Hematopoietic multipotent progenitor cell treated with erythropoietin and hydrocortisone succinate and interleukin-3 and kit ligand, for 8 days (in vitro differentiated cells): ENCODE measurements at places on chromosomes 13 and 19.

- DNase-seq: no peak
These were observed 19.7 kb downstream of the ACOD1 start for GRCh38 chr13:76968041-76968440.

GRCh38 chr13:45863709-45864590 lies 12.4 kb upstream of the SIAH3 start:
- no peak for DNase-seq

- DNase-seq: no peak
These were observed 24.9 kb downstream of the PIAS4 start for GRCh38 chr19:4032436-4032835.

GRCh38 chr13:113793718-113794085 lies 34.7 kb downstream of the TMEM255B start:
- DNase-seq: no peak

- peak; percentile 91 for DNase-seq
These were observed 868 bp upstream of the EGLN2 start for GRCh38 chr19:40797963-40798682.

DNA sequence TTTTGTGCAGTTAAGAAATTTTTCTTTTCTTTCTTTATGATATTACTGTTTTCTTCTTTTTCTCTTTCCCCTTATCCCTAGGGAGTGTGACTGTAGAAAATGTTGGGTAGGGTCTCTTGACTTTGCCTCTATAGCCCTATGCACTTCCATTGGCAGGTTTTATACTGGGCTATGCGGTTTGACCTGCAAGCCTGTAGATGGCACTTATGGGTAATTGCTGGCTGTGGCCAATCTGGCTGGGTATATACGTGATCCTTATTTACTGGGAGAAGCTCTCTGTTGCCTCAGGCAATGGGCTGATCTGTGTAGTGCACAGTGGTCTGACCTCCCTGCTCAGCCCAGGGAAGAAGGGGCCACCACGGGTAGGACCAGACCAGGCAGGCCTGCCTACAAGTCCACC lies 78.8 kb downstream of the RAP2A start:
- no peak for DNase-seq

- no peak for DNase-seq
These were observed 6.5 kb upstream of the FKRP start for GRCh38 chr19:46739290-46739771.

DNA sequence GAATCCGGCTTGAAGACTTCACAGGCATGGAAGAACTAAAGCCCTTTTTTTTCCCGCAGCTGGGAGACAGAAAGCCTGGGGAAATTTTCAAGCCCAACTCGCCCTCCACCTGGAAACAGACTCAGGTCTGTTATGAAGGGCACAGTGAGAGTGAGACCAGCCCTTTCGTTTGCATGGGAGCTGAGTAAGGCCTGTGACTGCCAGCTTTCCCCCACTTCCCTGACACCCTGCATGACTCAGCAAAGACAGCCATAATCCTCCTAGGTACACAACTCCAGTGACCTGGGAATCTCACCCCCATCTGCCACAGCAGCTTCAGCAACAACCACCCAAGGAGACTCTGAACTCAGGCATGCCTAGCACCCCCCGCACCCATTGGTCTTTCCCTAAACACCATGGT lies 87.6 kb upstream of the ZNF91 start:
- DNase-seq: no peak

- DNase-seq: peak; percentile 93
These were observed 750 bp upstream of the GPR108 start for GRCh38 chr19:6737873-6738786.
